Stimulated activated CD8-positive, alpha-beta memory T cell treated with anti-CD3 and anti-CD28 coated beads, Interleukin-2, amount 100 ng/mL, for 1 hour (primary cell): ENCODE measurements at places on chromosomes 13 and 19.

GRCh38 chr19:4557144-4557970, 2.1 kb downstream of the SEMA6B start:
- DNase-seq: no peak

- DNase-seq: peak; percentile 65
Measured at GRCh38 chr19:46728693-46729339, 11.9 kb upstream of the PRKD2 start.

GRCh38 chr13:40389081-40389641, 277.3 kb downstream of the FOXO1 start:
- no peak for DNase-seq

DNA sequence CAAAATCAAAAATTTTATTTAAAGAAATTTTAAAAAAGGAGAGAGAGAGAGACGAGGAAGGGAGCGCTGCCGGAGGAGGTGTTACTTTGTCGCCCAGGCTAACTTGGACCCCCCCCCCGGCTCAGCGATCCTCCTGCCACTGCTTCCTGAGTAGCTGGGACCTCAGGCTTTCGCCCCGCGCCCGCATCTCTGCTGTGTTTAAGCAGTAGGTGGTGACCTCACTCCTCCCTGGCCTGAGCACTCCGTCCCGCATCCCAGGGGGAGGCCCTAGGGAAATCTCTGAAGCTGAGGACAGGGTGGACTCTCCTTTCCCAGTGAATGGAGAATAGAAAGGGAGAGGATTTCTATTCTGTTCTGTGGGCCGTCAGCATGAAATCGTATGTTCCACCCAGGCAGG, 485 bp upstream of the ZNF845 start:
- DNase-seq: no peak

GRCh38 chr13:110556224-110556606, 5.3 kb downstream of the RAB20 start:
- DNase-seq: no peak

- DNase-seq: no peak
Measured at GRCh38 chr13:98564204-98564603, 12.7 kb downstream of the STK24 start.

DNA sequence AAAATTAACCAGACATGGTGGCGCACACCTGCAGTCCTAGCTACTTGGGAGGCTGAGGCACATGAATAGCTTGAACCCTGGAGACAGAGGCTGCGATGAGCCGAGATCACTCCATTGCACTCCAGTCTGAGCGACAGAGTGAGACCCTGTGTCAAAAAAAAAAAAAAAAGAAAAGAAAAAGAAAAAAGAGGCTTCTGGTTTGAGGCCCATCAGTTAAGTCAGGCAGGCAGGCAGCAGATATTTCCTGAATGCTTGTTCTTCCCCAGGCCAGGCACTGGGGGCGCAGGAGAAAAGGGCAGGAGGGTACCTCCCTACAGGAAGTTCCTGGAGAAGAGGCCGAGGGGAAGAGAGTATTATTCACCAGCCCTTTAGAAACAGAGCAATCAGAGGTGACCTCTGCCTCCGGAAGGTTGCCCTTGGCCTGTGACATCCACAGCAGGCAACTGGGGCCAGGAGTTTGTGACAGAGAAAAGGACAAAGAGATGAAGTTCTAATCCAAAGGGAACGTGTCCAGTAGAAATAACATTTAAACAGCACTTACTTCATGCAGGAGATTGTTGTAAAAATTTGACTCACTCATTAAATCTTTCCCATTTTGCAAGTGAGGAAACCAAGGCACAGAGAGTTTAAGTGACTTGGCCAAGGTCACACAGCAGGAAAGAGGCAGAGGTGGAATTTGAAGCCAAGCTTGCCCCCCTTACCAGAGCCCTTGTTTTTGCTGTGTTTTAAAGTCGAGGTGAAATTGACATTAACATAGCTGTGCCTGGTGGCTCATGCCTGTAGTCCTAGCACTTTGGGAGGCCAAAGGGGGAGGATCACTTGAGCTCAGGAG, 4.3 kb upstream of the RLN3 start:
- no peak for DNase-seq

GRCh38 chr19:42198676-42199439, 18.6 kb downstream of the DEDD2 start:
- peak; percentile 59 for DNase-seq

GRCh38 chr13:45787346-45787745, 64.2 kb downstream of the SIAH3 start:
- DNase-seq: no peak

DNA sequence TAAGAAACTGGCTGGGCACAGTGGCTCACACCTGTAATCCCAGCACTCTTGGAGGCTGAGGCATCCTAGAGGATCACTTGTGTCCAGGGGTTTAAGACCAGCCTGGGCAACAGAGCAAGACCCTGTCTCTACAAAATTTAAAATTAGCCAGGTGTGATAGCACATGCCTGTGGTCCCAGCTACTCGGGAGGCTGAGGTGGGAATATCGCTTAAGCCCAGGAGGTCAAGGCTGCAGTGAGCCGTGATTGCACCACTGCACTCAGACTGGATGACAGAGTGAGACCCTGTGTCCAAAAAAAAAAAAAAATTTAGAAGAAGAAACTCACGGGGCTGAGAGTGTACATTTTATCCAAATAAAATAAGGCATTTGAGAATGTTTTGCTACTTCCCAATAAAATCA, 58.9 kb downstream of the ZAR1L start:
- no peak for DNase-seq

- no peak for DNase-seq
Measured at GRCh38 chr19:15450528-15450890, 753 bp upstream of the WIZ start.
